Memory B cell (primary cell): ENCODE measurements at places on chromosomes 1 and 21.

- no peak for DNase-seq
Observed at GRCh38 chr1:155324717-155325602, 4.3 kb downstream of the RUSC1 start.

- DNase-seq = no peak
Observed at GRCh38 chr21:29989634-29990234, 49.9 kb upstream of the GRIK1 start.

GRCh38 chr1:35691571-35692220 is 27.0 kb downstream of the C1orf216 start:
- DNase-seq = no peak

GRCh38 chr1:160718210-160718609 is 6.6 kb upstream of the CD48 start:
- no peak for DNase-seq

DNA sequence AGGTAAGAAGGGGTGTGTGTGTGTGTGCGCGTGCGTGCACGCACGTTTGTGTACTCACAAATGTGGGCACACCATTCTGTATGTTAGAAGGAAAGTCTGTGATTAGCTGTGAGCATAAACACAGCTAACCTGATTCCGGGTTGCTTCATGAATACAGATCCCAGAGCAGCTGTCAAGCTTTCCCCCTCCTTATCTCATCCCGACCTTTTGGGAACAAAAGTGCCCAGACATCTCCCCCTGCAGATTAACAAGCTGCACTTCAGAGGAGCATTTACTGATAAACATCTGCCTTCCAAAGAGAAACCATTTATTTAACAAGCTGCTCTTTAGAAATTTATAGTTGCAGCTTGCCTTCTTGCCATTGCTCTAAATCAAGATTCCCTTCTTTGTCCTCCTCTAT is 97.0 kb downstream of the MT1HL1 start:
- DNase-seq = no peak

GRCh38 chr1:243672539-243673074 is 177.4 kb downstream of the AKT3 start:
- no peak for DNase-seq

- DNase-seq = no peak
Observed at GRCh38 chr21:25569711-25570110, 37.6 kb downstream of the MRPL39 start.

DNA sequence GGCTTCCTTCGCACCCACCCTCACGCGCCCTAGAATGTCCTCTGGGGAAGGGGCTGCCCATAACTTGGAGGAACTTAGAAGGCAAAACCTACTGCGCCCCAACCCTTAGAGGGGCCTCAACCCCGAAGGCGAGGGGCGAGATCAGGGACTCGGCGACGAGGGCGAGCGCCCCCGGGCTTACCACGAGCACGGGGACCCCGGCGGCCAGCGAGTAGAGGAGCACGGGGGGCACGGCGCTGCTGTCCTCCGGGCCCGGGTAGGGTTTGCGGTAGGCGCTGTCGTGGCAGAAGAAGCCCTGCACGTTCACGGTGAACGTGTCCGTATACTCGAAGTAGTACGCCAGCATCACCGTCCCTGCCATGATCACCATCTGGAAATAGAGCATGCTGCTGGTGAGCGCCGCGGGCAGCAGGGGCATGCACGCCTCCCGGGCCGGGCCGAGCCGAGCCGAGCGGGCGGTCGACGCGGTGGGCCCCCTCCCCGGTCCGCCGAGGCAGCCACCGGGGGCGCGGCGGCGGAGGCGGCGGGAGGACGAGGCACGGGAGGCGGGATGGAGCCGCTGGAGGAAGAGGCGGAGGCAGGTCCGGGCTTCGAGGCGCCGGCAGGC is 304 bp downstream of the PLPPR5 start:
- no peak for DNase-seq
